ENCODE measurements at places on chromosomes 7 and 10. TPM values are rescaled to one million over a fixed set of nuclear protein-coding genes. Genes with fewer than 3 reads are reported as not detected.
A peak's percentile ranks its signal among the peaks of the same experiment; 100 is the strongest.

DNA sequence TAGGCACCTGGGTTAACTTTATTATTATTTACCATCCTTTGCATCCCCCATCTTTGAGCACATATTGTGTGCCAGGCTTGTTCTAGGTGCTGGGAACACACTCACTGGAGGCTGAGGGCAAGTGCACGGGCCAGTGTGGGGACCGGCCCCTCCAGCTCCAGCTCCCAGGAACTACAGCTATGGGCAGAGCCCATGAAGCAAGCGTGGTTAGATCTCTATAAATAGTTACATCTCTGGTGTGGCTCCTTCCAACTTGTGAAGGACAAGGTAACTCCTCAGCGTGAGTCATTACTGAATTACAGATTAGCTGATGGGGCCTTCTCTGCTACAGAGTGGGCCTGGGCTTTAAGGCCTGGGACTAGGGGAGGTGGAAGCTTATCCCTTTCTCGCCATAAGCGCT, 583.5 kb downstream of the SDK1 start:
- no peak for DNase-seq
- no peaks in the 10 kb centered on the region for H3K36me3 ChIP-seq
- H3K27me3 ChIP-seq: peaks cover 2% of the 10 kb centered on the region
- no peak overlapping the region for H3K27ac ChIP-seq
- no peak overlapping the region for H3K4me3 ChIP-seq
- H3K4me1 ChIP-seq: peaks cover 17% of the 10 kb centered on the region

DNA sequence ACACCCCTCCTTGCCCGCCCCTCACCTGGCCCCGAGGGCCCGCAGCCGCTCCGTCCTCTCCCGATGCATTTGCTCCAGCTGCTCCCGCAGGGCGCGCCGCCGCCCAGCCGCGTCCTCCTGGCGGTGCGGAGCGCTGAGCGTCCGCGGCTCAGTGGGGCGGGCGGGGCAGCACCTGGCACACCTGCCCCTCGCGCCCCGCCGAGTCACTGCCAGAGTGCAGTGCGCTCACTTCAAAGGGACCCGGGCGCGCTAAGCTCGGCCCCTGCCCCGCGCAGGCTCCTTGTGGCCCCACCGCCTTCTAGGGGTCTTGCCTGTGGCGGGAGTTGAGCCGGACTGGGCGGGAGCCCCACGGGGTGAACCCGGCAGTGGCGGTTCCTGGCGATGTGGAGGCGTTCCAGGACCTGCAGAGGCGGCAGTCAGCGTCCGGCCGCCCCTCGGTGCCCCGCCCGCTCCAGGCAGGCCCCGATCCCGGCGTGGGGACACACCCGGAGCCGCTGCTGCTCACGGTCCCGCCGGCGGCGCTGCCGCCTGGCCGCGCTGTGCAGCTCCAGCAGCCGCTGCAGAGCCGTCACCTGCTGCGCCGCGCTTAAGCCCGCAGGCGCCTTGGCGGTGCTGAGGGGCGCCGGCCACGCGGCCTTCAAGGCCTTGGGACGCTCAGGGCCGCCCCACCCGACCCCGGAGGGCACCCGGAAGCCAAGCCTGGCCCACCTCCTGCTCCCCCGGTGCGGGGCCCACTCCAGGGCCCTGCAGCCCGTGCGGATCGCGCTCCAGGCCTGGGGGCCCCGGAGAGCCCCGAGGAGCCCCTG, 6.7 kb downstream of the ATP6V1F start:
- DNase-seq: peak; percentile 69
- peaks cover 25% of the 10 kb centered on the region for H3K36me3 ChIP-seq
- peak overlapping the region; percentile 50 for H3K4me3 ChIP-seq
- no peak overlapping the region for H3K27ac ChIP-seq

- DNase-seq: no peak
- no peak overlapping the region for H3K4me3 ChIP-seq
- H3K36me3 ChIP-seq: no peaks in the 10 kb centered on the region
- H3K27ac ChIP-seq: no peak overlapping the region
- H3K27me3 ChIP-seq: no peaks in the 10 kb centered on the region
- H3K4me1 ChIP-seq: no peaks in the 10 kb centered on the region
These were observed 601.4 kb upstream of the IGFBP3 start for GRCh38 chr7:46522354-46522906.

GRCh38 chr10:59499460-59499859, 137.1 kb upstream of the FAM13C start:
- H3K4me1 ChIP-seq: no peaks in the 10 kb centered on the region
- no peak overlapping the region for H3K4me3 ChIP-seq
- DNase-seq: no peak
- no peaks in the 10 kb centered on the region for H3K36me3 ChIP-seq

GRCh38 chr10:1398626-1399410, 338.5 kb downstream of the ADARB2 start:
- no peak overlapping the region for H3K4me3 ChIP-seq
- DNase-seq: no peak
- H3K36me3 ChIP-seq: no peaks in the 10 kb centered on the region

DNA sequence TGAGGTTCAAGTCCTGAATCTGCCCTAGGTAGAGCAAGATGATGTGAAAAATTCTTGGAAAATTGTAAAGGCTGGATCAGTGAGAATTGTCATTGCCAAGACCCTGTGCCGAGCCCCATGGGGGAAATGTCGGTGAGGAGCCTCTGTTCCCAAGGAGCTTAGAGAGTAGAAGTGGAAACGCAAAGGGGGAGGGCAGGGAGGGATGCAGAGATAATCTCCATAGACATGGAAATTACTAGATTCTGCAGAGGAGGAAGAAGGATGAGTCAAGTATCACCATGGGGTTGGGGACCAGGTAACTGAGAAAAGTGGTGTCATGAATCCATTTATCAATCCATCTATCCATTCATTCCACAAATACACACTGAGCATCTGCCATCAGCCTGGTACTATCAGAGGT, 26.0 kb downstream of the DUSP5 start:
- H3K27ac ChIP-seq: no peak overlapping the region
- no peak for DNase-seq
- no peak overlapping the region for H3K4me3 ChIP-seq
- H3K4me1 ChIP-seq: no peaks in the 10 kb centered on the region
- peaks cover 6% of the 10 kb centered on the region for H3K27me3 ChIP-seq

DNA sequence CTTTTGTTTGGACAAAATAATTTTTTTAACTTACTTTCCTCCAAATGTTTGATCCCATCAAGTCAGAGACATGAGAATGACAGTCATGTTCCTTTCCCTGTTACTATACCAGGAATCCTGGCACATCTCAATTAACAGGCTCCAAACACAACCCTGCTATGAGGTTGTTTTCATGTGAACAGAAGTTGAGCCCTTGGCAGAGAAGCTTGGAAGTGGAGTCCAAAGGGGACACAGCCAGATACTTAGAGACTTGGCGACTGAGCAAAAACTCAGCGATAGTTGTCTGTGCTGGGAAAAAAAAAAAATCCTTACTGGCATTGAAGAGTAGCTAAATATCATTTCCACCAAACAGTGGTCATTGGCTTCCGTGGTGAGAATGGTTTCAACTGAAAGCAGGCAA, 12.8 kb downstream of the TUBAL3 start:
- no peak for DNase-seq
- no peak overlapping the region for H3K27ac ChIP-seq
- no peaks in the 10 kb centered on the region for H3K27me3 ChIP-seq
- no peaks in the 10 kb centered on the region for H3K4me1 ChIP-seq
- H3K4me3 ChIP-seq: no peak overlapping the region

Gene OPN4
- total RNA-seq: 0.04 TPM

Gene ZNF853
- 7.2 TPM for total RNA-seq
